ENCODE measurements at places on chromosomes 13 and 19.
A peak's percentile ranks its signal among the peaks of the same experiment; 100 is the strongest.

DNA sequence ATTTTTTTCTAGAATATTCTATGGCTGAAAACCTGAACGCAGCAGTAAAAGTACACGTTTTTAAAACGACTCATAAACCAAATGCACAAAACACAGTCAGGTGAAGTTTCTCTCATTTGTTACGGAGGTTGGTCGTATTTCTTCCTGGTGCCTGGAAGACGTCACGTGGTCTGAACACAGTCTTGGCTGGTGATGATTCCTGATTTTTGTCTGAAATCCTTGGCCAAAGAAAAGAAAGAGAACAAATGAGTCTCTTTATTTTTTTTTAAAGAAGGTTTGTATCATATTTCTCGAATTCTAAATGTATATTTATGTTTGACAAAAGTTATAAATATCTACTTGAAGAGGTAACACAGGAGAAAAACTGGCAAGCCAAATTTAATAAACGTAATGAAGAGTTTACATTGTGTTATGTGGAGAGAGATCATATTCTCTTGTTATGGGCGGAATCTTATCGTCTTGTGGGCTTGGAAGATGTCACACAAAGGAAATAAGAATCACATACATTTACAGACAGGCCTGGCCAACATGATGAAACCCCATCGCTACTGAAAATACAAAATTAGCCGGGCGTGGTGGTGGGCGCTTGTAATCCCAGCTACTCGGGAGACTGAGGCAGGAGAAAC is 10.0 kb upstream of the PNMA8A start:
- no peak for DNase-seq

GRCh38 chr13:77730572-77730971 is 33.1 kb downstream of the SLAIN1 start:
- no peak for DNase-seq

DNA sequence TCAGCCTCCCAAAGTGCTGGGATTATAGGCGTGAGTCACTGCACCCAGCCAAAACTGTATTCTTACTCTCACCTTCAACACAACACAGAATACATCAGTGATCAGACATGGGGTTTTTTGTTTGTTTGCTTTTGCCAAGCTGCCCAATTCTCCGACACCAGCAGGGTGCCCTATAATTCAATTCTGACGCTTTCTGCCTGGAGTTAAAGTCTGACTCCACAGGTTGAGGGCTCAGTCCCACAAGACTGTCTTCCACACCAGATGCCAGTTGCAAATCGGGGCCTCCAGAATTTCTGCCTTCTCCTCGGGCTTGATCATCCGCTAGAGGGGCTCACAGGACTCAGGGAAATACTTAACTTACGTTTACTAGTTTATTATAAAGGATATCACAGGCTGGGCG is 22.1 kb downstream of the FBN3 start:
- DNase-seq: no peak

GRCh38 chr13:102779436-102780159 is 6.0 kb upstream of the TEX30 start:
- no peak for DNase-seq

GRCh38 chr19:6744381-6745301 is 5.2 kb downstream of the TRIP10 start:
- DNase-seq: no peak

DNA sequence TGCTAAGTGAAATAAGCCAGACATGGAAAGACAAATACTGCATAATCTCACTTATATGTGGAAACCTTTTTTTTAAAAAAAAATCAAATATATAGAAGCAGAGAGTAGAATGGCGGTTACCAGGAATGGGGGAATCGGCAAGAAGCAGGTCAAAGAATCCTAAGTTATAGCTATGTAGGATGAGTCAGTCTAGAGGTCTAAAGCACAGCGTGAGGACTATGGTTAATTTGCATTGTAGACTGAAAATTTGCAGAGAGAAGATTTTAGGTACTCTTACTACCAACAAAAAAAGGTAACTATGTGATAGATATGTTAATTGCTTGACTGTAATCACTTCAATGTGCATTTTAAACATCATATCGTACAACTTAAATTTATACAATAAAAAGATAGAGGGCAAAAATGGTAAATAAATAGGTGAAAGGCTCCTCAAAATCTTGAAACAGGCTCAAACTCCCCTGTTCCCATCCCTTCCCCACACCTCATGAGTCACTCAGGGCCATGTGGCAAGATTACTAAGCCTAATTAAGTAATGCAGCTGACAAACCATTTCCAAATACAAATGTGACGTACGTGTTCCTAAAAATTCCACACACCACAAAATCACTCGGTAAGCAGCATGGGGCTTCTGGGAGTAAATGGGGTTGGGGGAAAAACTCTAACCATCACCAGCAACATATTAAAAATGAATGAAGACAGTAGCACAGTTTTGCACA is 159.0 kb downstream of the USP12 start:
- DNase-seq: no peak

DNA sequence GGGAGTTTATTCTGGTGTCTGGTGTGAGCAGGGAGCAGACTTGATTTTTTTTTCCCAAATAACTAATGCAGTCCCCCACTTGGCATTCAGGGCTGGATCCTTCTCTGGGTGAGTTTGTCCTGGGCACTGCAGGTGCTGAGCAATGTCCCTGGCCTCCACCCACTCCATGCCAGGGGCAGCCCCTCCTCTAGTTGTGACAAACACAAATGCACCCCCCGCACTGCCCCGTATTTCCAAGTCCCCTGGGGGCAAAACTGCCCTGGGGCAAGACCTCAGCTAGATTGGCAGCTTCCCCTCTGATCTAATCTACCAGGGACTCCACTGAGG is 6.4 kb downstream of the MOB3A start:
- DNase-seq: no peak

DNA sequence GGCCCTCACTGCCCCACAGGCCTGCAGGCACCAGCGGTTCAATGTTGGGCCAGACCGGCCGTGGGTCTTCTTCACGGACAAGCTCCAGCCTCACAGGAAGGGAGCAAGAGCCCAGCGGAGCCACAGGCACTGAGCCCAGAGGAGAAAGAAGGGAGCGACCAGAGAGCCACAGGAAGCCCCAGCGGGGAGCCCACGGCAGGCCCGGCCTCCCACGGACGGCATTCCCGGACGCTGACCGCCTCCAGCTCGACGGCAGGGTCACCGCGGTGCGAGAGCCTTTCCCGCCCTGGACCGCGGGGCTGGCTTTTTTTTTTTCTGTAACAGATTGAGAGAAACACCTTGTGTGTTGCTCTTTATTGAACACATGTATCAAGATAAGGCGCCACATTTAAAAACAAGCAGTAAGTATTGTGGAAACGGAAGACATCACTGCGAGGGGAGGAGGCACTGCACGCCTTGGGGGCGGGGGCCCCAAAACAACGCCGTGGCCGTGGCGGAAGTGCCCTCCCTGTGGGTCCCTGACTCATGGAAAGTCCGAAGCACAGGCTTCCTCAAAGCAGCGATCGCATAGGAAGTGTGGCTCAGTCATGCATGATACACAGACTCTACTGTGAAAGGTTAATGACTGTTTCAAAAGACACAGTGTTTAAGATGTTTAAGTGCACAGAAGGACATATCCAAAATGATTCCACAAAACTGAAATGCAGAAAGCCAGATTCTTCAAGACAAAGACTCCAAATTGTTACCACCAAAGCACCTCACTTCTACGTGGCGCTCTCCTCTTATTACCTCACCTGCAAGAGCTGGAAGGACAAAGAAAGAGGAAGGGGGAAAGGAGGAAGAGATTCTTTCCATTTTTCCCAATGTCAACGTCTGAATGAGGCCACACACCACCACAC is 3.5 kb downstream of the RASA3 start:
- no peak for DNase-seq

GRCh38 chr13:64633948-64634347 is 2596.2 kb downstream of the PCDH9 start:
- DNase-seq: no peak

DNA sequence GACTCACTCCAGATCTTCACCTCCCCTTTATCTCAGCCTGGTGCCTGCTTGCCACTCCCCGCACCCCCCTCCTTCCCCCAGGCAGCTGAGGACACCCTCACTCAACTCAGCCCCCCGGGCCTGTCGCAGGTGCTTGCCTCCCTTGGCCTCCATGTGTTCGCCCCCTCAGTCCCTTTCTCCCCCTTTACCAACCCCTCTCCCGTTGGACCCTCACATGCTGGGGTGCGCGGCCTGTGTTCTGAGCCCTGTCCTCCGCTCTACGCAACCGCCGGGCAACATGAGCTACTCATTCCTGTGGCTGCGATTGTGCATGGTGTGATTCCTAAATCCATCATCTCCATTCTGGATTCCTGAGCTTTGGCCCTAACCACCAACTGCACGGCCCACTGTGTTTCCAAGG is 5.1 kb downstream of the CHERP start:
- DNase-seq: no peak

GRCh38 chr19:4866595-4867424 is 657 bp downstream of the PLIN3 start:
- DNase-seq: no peak

DNA sequence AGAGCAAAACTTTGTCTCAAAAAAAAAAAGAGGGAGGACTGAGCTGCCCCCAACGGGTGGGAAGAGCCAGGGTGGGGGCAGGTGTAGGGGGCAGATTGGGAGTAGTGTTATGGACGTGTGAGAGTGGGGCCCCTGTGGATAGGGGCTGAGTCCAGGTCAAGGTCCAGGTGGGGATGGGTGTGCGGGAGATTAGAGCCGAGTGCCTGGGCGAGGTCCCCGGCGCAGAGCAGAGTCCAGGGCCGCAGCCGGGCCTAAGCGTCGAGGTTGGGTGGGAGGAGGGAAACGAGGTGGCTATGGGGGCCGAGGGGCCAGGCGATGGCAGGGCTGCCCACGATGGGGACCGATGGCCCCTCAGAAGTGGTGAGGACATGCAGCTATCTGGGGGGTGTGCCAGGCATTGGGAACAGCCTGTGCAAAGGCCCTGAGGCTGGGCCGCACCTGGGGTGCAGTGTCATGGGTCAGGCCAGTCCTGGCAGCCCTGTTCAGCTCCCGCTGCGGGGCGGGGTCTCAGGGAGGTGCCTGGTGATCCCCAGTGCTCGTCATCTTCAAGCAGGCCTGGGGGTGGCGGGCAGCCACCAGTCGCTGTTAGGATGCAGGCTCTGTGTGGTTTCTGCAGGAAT is 12.3 kb upstream of the MISP start:
- no peak for DNase-seq

DNA sequence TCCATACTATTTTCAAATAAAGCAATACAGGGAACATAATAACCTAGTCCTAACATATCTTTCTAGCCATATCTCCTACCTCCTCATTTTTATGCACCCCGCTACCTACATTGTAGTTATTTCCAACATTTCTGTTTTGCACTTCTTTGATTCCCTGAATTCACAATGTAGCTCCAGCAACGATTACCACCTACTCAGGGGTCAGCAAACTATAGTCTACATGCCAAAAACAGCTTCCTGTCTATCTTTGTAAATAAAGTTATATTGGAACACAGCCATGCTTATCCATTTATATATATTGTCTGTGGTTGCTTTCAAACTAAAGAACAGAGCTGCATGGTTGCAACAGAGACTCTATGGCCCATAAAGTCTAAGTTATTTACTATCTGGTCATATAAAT is 16.7 kb downstream of the MYCBP2 start:
- no peak for DNase-seq

- DNase-seq: peak; percentile 10
Measured at GRCh38 chr19:12825254-12826131, 8.9 kb downstream of the RTBDN start.

- DNase-seq: no peak
Measured at GRCh38 chr13:24612726-24613125, 67.5 kb upstream of the ATP12A start.

GRCh38 chr13:29679396-29680053 is 84.0 kb upstream of the SLC7A1 start:
- no peak for DNase-seq

GRCh38 chr13:98834254-98834960 is 81.9 kb upstream of the SLC15A1 start:
- DNase-seq: no peak

- no peak for DNase-seq
Measured at GRCh38 chr19:1407528-1408299, at the start of gene DAZAP1. Gene DAZAP1 (plus strand): TSS chr19:1407586. CDS start chr19:1407774, 188 bp downstream.

DNA sequence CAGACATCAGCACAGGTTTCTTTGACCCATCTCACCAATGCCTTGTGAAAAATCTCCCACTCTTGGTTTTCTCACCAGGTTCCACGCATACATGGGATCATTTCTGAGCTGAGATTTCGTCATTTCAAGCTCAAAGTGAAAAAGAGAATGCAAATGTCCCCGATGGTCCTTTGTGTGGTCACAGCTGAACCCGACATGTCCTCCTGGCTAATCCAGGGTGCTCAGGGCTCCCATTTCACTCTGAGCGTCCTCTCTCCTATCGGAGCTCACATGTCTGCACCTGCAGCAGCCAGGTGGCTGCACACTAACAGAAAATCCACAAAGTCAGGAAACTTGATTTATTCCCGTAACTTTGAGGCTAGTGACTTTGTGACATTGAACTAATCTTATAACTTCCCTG is 9.3 kb upstream of the CEACAM3 start:
- DNase-seq: no peak

- DNase-seq: peak; percentile 63
Measured at GRCh38 chr13:111900390-111901131, 166.4 kb upstream of the SOX1 start.

DNA sequence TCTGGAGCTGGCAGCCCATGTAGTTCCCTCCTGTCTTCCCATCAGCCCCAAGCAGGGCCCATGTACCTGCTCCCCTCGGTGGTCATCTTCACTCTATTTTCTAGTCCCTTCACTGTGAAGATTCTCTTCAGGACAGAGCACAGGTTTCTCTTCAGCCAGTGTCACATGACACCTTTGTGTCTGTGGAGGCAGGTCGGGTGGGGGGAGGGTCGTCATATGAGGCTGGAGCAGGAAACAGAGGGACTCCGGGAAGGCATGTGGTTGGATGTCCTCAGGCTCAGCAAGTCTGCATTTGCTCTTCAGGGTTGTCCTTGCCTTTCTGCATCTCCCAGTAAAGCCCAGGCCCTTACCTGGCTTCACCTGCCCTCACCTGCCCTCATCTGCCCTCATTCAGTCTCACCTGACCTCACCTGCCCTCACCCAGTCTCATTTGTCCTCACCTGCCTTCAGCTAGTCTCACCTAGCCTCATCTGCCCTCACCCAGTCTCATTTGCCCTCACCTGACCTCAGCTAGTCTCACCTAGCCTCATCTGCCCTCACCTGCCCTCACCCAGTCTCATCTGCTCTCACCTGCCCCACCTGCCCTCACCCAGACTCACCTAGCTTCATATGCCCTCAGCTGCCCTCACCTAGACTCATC is 120.3 kb downstream of the ZDHHC20 start:
- DNase-seq: no peak

DNA sequence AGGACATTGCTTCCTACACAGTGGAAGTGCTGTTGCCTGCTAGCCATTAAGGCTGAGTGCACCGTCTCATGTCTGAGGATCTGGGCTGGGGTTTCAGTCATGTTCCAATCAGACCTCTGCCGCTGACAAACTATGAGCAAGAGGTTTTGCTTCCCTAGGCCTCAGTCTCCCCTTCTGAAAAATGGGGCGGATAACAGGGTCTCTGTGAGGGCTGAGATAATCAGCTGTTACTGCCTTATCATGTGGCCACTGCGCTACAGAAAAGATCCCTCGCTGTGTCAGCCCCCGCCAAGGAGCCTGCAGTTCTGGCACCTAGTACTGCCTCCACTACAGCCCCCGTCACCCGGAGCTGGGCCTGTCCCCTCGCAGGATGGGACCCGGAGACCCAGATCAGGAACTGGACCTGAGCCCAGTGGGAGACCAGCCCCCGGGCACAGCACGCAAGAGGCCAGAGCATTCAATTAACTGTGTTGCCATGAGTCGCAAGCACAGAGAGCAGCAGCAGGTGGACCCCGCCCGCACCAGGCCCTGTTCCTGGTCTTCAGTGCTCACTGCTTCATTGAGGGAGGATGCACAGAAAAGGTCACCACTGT is 3.0 kb upstream of the PNKP start:
- DNase-seq: no peak
